Stimulated activated CD4-positive, alpha-beta T cell treated with anti-CD3 and anti-CD28 coated beads, TNF-alpha, amount 100 ng/mL, for 24 hours (primary cell): ENCODE measurements at places on chromosomes 3 and 15.

DNA sequence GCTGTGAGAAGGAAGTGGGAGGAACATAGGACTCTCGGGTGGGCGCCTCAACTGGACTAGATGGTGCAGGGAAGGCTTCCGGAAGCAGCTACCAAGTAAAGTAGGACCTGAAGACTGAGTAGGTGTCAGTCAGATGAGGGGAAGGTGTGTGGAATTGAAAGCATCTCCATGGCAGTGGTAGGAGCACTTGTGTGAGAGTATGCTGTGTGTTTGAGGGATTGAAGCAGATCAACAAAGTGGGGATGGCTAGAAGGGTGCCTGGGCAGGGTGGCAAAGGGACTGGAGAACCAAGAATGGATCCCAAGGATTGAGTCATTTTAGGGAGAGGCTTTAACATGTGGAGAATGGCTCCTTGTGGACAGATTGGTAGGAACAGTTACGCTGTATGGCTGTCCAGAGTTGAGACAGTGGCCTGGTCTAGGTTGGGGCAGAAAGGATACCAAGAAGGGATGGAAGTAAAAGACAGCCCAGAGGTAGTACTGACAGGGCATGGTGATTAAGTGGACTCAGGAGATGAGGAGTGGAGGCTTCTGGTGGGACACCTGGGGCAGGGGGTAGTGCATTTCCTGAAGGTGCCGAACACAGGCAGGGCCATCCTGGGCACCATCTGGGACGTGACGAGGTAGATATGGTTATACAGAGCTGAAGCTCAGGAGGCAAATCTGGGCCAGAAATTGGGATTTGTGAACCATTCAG, 1.5 kb downstream of the UQCC5 start:
- DNase-seq: no peak

DNA sequence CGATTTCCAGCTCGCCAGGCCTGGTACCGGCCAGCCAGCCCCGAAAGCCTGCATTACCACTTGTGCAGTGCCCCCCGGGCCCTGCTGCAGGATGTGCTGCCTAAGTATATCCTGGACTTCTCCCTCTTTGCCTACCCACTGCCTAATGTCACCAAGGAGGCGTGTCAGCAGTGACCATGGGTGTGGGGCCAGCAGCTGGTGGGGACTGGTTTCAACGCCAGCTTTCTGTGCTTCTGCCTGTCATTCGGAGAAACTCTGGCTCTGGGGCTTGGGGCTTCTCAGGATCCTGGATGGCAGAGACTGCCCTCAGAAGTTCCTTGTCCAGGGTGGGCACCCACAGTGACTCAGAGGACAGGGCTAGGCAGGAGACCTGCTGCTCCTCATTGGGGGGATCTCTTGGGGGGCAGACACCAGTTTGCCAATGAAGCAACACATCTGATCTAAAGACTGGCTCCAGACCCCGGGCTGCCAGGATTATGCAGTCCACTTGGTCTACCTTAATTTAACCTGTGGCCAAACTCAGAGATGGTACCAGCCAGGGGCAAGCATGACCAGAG, 1.5 kb downstream of the CHST14 start:
- DNase-seq: no peak

DNA sequence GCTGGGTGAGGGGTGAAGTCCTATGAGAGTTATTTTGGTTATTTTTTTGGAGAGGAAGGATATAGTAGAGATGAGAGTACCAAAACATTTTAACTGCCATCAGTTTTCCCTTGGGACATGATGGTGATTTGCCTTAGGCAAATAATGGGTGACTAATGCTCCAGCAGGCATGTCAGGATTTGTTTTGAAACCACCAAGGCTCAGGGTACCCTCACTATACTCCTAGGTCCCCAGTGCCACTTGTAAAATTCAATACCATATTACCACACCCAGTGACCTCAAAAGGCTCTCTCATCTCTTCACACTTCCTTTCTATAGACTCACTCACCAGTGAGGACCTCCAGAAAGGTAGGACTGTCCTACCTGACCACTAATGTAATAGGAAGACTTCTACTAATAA, 83.6 kb downstream of the WDR72 start:
- DNase-seq: no peak

GRCh38 chr3:43224405-43225073, 61.8 kb upstream of the SNRK start:
- no peak for DNase-seq

DNA sequence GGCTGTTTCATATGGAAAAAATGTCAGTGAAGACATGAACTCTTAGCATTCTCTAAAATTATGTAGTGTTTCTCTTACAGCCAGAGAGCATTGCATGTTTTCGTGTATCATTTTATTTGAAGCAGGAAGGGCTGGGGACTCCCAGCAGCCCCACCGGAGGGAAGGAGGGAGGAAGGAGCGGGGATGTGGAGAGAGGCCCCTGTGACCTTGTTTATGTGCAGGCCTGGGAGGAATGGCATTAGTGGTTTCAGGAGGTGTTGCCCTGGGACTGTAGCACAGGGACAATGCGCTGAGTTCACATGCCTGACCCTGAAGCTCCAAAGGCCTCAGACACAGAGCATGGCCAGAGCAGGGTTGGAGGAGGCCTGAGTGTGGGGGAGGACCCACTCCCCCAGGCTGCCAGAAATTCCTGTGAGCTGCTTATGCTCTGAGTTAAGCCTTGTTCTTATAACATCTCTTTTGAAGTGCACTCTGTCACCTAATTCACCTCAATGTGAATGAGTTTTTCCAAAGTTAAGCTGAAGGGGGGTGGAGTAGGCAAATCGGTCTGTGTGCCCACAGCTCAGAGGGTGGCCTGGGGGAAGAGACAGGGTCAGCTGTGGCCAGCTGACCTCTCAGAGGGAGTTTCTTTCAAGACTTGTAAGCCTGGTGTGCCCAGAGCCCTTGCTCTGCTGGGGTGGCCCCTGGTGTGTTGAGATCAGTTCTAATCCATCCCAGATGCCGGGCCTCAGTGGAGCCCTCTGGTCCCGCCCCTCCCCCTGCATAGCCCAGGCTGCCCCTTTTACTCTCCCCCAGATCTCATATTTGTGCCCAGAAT, 3.9 kb upstream of the RNU6-1 start:
- DNase-seq: no peak

GRCh38 chr3:159789017-159789416, 199.6 kb upstream of the IL12A start:
- DNase-seq: no peak

DNA sequence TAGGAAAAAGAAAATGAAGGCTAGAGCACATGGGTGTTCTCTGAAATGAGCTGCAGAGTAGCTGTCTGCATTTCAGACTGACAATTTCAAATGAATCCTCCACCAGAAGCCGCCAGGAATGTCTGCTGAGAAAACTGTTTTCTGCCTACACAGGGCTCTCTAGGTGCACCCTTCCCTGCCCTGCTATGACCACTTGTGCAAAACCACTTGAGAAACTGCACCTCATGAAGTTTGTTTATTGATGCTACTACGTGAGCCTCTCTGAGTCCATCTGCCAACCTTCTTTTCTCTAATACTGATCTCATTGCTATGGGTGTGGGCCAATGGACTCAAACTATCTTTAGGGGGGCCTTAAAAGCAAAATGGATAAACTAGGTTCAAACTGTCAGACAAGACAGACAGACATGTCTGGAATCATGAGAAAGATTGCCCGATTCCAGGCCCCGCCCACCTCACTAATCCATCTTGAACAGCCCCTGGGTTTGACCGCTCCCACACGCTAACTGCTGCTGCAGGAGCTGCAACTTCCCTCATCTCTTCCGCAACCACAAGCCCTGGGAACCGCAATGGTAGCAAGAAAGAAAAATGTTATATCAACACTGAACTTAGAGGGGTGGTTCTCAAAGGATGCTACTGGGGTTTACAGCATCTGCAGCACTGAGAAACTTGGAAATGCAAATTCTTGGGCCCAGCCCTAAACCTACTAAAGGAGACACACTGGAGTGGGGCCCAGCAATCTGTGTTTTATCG, 9.0 kb upstream of the CD47 start:
- no peak for DNase-seq

- no peak for DNase-seq
Observed at GRCh38 chr3:144039661-144040060, 68.0 kb downstream of the DIPK2A start.

- DNase-seq: no peak
Observed at GRCh38 chr3:128170866-128171516, 17.7 kb downstream of the EEFSEC start.

DNA sequence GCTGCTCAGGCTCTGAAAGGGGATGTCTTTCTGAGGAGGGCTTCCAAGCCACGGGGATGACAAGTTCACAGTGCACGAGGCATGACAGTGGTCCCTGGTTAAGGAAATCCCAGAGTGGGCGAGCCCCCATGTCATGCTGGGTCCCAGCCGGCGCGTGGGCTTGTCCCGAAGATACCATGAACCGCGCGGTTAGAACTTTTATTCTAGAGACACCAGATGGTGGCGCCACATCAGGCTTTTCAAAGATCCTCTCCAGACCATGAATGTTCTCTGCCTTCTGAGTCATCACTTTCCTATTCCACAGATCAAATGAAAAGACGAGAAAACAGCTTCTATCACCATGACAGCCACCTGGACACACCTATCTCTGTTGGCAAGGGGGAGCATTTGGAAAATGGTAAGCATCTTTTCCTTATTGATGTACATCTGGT, 227.8 kb upstream of the LYSMD4 start:
- no peak for DNase-seq

DNA sequence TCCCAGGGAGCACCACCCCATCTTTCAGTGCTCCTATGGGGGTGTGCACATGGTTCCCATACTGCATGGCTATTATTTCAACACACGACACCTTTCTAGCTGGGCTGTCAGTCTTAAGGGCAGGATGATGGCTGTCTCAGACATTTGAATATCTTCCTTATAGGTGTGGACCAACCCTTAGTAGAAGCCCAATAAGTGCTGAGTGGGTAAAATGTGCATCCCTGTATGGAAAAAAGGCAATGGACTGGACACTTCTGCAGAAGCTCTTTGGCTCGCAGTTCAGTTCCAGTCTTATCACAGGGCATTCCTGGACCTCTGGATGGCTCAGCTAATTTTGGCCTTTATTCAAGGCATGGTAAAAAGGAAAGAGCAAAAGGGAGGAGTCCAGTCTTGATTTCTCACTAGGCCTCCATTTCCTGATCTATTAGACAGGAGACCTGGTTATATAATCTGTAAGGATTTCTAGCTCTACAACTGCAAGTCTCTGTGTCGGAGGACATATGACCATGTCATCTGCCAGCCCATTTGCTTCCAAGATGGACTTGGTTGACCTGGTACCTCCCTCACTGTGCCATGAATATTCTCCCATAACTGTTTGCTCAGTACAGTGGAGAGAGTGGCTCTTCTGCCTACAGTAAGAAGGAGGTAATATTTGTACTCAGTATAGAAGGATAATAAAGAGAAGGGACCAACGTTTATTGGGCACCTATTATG, 53.8 kb upstream of the RASGRP1 start:
- no peak for DNase-seq

DNA sequence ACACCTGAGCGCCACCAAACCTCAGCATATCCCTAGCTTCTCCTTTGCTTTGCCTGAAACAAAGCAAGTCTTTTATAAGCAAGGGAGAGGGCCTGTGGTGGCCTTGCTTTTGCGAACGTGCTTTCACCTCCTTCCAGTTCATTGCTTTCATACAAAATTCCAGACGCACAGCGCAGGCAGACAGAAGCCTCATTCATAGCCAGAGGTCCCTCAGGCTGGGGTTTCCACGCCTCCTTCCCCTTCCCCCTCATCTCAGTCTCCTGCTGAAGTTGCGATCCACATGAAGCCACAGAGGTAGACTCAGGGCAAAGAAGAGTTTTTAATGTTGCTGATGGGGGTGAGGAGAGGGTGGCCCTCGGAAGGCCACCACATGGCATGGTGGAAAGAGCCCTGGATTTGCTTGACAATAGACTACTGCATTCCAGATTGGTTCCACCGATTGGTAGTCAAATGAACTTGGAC, 59.4 kb upstream of the FLNB start:
- no peak for DNase-seq

GRCh38 chr3:117054556-117054955, 345.0 kb downstream of the TUSC7 start:
- no peak for DNase-seq

DNA sequence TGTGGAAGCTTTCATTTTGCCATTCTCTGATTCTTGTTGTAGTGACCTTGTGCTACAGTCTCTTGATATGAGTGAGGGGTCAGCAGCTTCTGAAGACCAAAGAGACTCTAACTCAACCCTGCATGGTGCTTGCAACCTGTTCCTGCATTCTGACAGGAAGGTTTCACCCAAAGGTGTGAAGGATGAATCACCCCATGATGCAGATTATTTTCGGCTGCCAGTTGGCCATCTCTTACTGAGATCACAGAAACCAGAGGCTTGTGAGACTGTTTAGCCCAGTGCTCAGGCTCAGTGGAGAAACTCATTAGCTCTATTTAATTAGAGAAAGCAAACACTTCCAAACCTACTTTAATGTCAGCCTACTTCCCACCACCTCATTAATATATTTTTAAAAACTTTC, 29.2 kb upstream of the TPRG1 start:
- no peak for DNase-seq

- DNase-seq: no peak
Observed at GRCh38 chr3:80338366-80338765, 570.6 kb upstream of the ROBO1 start.

DNA sequence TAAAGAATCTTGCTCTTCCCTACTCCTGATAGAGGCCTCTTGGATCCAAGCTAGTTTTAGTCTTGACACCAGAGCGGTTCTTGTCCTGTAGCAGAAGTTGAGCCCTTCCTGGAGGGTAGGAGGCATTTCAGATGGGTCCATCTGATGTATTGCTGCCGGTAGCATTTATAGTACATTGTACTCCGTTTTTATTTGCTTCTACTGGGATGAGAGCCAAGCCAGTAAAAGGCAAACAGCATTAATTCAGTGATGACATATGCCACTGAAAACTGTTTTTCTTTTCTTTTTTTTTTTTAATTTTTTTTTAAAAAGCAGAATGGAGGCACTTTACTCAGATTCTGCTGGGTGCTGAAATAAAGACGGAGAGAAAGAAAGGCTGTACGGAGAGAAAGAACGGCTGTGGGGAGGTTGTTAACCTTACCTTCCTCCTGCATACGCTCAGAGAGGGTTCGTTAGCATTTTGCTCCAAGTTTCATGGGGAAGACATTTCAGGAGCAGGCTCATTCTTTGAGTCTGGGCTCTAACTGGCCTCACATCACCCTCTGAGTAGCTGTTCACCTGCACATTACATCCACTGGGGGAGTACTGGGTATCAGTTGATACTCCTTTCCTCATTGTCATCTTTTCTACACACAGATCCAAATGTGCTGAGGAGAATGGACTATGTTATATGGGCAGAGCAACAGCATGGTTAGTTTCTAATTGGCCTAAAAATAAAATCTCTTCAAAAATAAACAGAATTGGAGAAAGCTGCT, 161.5 kb downstream of the FEZF2 start:
- DNase-seq: no peak

DNA sequence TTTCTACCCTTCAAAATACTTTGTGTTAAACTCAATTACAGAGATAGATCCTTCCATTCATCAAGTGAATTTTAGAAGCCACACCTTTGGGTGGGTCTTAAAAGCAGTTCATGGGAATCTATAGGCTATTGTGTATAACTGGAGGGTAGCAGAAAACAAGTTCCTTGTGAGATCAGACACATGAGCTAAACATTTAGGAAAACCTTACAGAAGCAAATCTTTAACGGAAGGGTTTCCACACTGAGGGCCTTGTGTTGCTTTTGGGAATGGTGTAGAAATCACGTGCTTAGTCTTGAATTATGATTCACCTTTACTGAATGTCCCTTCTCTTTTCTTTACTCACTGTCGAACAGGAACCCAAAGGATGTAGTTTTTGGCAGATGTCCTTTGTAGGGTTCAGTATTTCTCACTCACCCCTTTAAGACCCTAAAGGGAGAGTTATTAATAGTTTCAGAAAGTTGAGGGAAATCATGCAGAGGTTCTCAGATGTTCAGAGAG, 257.3 kb upstream of the CTDSPL start:
- no peak for DNase-seq

GRCh38 chr15:85773249-85773648, 21.5 kb downstream of the KLHL25 start:
- DNase-seq: no peak
